ENCODE measurements at places on chromosomes 5 and 9. TPM values are rescaled to one million over a fixed set of nuclear protein-coding genes. Genes with fewer than 3 reads are reported as not detected.
A peak's percentile ranks its signal among the peaks of the same experiment; 100 is the strongest.

The SAXO1 gene
- 0.35 TPM for total RNA-seq

The KCNMB1 gene
- total RNA-seq, result 4.5 TPM

The HTR4 gene
- total RNA-seq, result 0.22 TPM

The SLC46A2 gene
- total RNA-seq, result 0.66 TPM

The TNFSF8 gene
- 5.0 TPM for total RNA-seq

DNA sequence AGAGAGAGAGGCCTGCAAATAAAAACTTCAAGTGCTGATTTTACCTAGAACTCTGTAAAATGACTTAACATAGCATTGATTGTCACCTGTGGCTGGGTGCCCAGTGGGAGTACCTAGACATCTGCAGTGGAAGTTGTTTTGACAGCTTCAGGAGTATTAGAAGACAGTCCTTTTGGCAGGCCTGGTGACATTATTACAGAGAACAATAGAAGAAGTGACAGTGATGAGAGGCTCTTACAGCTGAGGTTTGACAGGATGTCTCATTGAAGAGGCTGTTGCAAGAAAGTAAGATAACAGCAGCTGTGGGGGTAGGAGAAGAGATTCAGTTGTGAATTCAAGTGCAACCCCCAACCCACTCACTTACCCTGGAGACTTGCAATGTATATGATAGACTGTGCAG, 27.9 kb upstream of the MUSK start:
- H3K27ac ChIP-seq, result no peak overlapping the region
- no peaks in the 10 kb centered on the region for H3K4me1 ChIP-seq
- H3K36me3 ChIP-seq, result no peaks in the 10 kb centered on the region
- H3K27me3 ChIP-seq, result no peaks in the 10 kb centered on the region
- no peak for DNase-seq
- H3K4me3 ChIP-seq, result no peak overlapping the region

DNA sequence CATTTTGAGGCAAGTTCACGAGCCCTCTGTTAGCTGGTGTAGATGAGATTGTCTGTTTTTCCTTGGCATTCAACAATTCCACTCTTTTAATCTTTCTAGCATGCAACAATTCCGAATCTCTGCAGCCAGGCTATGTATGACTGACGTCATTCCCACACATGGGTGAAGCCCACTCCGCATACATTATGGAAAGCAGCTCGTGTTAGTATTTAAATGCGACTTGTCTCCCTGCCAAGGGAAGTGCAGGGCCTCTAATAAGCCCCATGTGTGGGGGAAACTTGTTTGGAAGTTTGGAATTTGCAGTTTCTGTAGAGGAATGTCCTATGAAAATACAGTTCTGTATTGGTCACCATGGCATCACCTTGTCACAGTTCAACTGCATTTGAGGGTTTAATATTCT, 146.0 kb upstream of the FBXL7 start:
- no peaks in the 10 kb centered on the region for H3K36me3 ChIP-seq
- H3K27ac ChIP-seq, result no peak overlapping the region
- no peak for DNase-seq
- H3K4me3 ChIP-seq, result no peak overlapping the region

- no peak for DNase-seq
- H3K36me3 ChIP-seq, result peaks cover 22% of the 10 kb centered on the region
- no peak overlapping the region for H3K27ac ChIP-seq
- H3K27me3 ChIP-seq, result no peaks in the 10 kb centered on the region
Observed at GRCh38 chr9:96495341-96495740, 45.4 kb downstream of the HABP4 start.

GRCh38 chr9:77912895-77913693, 118.5 kb downstream of the GNAQ start:
- H3K27ac ChIP-seq, result no peak overlapping the region
- DNase-seq, result no peak
- no peaks in the 10 kb centered on the region for H3K4me1 ChIP-seq
- no peaks in the 10 kb centered on the region for H3K27me3 ChIP-seq
- H3K36me3 ChIP-seq, result peaks cover 3% of the 10 kb centered on the region

DNA sequence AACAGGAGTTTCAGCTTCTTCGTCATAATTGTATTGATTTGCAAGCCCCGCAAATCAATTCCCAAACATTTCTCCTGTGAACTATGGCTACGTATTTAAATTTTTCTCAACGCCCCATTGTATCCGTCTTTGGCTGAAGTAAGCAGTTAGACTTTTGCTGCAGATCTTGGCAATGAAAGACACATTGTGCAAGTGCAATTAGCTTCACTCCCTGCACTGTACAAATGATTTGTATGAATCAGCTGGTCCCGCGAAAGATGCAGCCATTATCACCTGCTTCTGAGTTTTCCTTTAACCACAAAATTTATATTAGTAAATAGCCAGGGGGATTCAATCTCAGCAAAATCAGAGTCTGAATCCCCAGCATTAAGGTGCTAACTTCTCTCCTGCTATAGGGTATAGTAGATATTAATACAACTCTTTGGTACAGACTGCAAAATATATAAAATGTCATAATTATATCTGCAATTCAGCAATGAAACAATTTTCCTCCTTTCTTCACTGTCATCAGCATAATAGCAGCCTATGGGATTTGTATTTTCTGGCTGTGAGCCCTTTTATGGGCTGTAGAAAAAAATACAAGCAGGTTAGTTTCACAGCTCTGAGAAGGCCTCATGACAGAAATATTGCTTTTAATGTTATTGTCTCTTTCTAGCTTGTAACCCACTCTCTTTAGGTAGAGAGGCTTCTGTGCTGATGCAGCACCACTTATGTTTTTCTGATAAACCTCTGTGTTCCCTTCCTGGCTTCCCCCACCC, 68.4 kb upstream of the SMARCA2 start:
- no peak overlapping the region for H3K4me3 ChIP-seq
- H3K4me1 ChIP-seq, result no peaks in the 10 kb centered on the region
- H3K27me3 ChIP-seq, result no peaks in the 10 kb centered on the region

GRCh38 chr9:2872250-2872930, 28.5 kb upstream of the PUM3 start:
- H3K27ac ChIP-seq, result no peak overlapping the region
- H3K27me3 ChIP-seq, result no peaks in the 10 kb centered on the region
- no peaks in the 10 kb centered on the region for H3K36me3 ChIP-seq
- DNase-seq, result peak; percentile 37

DNA sequence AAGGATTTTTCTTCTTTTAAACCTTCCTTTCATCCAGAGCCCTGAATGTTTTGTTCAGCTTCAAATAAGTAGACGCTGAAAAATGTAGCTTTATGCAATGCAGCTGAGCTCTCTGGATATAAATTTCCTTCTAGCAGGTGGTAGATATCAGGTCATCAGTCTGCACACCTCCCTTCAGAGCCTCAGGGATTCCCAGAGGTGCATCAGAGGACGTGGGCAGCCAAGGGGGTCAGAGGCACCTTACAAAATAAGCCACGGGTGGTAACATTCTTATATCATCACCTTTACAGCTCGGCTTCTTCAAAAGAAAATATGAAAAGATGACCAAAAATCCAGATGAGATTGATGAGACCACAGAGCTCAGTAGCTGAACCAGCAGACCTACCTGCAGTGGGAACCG, 19.3 kb downstream of the MOCS2 start:
- no peaks in the 10 kb centered on the region for H3K4me1 ChIP-seq
- no peak overlapping the region for H3K27ac ChIP-seq
- DNase-seq, result no peak
- no peaks in the 10 kb centered on the region for H3K27me3 ChIP-seq
- no peaks in the 10 kb centered on the region for H3K36me3 ChIP-seq

DNA sequence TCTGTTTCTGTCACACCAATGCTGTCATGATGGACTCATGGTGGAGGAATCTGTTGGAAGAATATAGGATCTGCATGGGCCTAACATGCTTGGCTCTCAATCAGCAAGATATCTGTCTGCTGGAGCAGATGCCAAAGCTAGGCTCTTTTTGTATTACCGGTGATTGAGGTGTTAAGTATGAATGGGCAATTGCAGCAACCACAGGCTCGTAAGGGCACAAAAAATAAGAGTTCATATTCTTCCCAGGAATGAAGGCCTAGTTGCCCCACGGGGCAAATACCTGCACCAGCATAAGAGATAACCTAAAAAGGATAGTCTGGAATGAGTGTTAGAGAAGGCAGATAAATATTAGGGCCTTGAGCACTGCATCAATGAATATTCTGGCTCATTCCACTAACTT, 679.5 kb upstream of the COX7C start:
- no peaks in the 10 kb centered on the region for H3K27me3 ChIP-seq
- no peak overlapping the region for H3K4me3 ChIP-seq
- H3K36me3 ChIP-seq, result no peaks in the 10 kb centered on the region
- H3K4me1 ChIP-seq, result no peaks in the 10 kb centered on the region
- H3K27ac ChIP-seq, result no peak overlapping the region

DNA sequence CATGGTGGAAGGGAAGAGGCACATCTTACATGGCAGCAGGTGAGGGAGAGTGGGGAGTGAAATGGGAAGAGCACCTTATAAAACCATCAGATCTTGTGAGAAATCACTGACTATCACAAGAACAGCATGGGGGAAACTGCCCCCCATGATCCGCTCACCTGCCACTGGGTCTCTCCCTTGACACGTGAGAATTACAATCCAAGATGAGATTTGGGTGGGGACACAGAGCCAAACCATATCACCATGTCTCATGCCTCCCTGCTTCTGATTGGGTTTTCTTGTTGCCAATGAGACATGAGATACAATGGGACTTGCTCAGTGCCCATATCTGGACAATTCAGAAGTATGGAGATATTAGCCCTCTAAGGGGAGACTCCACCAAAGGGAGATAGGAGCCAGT, 97.4 kb downstream of the TARS1 start:
- H3K4me1 ChIP-seq, result no peaks in the 10 kb centered on the region
- no peak for DNase-seq
- no peak overlapping the region for H3K27ac ChIP-seq
- H3K36me3 ChIP-seq, result no peaks in the 10 kb centered on the region
- no peaks in the 10 kb centered on the region for H3K27me3 ChIP-seq

GRCh38 chr5:57311251-57311650, 137.4 kb downstream of the GPBP1 start:
- no peak for DNase-seq
- H3K27ac ChIP-seq, result no peak overlapping the region
- no peaks in the 10 kb centered on the region for H3K4me1 ChIP-seq
- no peaks in the 10 kb centered on the region for H3K36me3 ChIP-seq
- H3K27me3 ChIP-seq, result no peaks in the 10 kb centered on the region

DNA sequence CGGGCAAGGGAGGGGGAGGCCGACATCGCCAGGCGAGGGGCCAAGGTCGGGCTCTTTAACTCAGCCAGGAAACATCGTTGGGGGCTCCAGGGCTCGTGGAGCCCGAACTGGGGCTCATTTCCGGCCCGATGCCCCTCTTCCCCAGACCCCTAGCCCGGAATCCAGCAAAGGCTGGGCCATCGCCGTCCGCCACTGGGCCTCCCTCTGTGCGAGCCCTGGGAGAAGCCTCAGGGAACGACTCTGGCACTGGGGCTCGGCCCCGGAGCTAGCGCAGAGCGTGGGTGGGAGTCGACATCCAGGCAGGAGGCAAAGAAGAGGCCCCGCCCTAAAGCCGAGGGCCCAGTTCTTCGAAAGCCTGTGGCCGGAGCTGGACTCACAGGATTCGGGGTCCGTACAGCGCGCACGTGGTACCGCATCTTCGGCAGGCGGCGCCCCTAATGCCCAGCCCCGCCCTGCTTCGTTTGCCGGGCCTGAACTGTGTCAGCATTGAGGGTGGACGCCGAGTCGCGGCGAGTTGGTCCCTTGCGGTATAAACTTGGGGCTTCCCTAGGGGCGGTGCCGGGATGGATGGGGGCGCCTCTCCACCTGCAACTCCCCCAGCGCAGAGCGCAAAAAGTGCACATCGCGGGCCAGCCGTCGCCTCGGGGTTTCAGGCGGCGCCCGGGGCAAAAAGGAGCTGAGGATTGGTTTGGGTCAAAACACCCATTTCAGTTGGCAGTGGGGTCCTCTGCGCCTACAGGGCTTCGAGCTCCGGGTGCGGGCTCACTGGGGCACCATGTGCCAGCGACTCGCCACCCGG, 3.6 kb upstream of the PAX5 start:
- H3K27me3 ChIP-seq, result peaks cover 66% of the 10 kb centered on the region
- no peak overlapping the region for H3K4me3 ChIP-seq
- H3K4me1 ChIP-seq, result no peaks in the 10 kb centered on the region
- H3K27ac ChIP-seq, result no peak overlapping the region
- H3K36me3 ChIP-seq, result no peaks in the 10 kb centered on the region

GRCh38 chr9:130974697-130975096, 34.3 kb upstream of the LAMC3 start:
- no peak for DNase-seq
- no peak overlapping the region for H3K27ac ChIP-seq
- H3K27me3 ChIP-seq, result no peaks in the 10 kb centered on the region
- no peak overlapping the region for H3K4me3 ChIP-seq
- H3K4me1 ChIP-seq, result no peaks in the 10 kb centered on the region

GRCh38 chr9:126638571-126639132, 24.9 kb downstream of the LMX1B start:
- no peak for DNase-seq
- no peaks in the 10 kb centered on the region for H3K27me3 ChIP-seq
- H3K4me3 ChIP-seq, result no peak overlapping the region
- H3K27ac ChIP-seq, result no peak overlapping the region
- no peaks in the 10 kb centered on the region for H3K4me1 ChIP-seq

- peaks cover 13% of the 10 kb centered on the region for H3K4me1 ChIP-seq
- no peaks in the 10 kb centered on the region for H3K36me3 ChIP-seq
- no peaks in the 10 kb centered on the region for H3K27me3 ChIP-seq
- no peak overlapping the region for H3K27ac ChIP-seq
Observed at GRCh38 chr5:43068037-43068436, 27.9 kb upstream of the ANXA2R start.

DNA sequence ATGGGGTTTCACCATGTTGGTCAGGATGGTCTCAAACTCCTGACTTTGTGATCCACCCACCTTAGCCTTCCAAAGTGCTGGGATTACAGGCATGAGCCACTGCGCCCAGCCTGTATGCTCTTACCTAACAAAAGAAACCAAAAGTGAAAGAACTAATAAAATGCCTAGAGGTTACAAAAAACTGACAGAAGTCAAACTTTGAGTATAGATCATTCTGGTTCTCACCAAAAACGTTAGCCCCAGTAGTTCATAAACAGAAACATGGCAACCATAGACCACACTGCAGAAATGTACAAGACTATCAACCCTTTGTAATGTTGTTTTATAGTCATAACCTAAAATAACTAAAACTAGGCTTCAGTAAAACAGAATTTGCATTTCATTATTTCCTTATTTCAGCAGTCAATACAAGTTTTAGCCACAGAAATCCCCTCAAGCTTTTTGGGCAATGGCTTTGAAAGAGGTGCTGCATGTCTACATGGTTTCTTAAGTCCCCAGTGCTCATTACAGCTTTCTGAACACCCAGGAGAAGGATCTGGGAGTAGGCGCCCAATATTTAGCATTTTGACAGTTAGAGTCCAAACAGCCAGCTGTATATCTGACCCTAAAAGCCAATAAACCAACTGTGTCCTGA, 72.5 kb downstream of the EPB41L4A start:
- H3K4me3 ChIP-seq, result no peak overlapping the region
- H3K27me3 ChIP-seq, result no peaks in the 10 kb centered on the region
- H3K27ac ChIP-seq, result no peak overlapping the region

DNA sequence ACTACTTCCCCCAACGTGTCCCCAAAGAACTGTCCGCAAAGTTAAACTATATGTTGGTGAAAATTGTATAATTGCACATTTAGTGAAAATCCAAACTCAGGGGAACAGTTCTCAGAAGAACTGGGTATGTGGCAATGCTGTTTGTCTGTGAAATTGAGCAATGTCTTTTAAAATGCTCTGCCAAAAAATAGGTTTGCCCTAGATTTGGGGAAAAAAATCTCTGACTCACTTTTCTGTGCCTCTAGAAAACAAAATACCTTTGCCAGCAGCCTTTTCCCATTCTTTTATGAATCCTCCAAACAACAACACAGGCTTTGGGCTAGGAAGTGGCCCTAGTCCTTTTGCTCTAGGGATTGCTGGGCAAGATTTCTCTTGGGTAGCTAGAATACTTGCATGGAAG, 37.4 kb upstream of the ZNF608 start:
- no peak overlapping the region for H3K27ac ChIP-seq
- no peaks in the 10 kb centered on the region for H3K27me3 ChIP-seq
- no peaks in the 10 kb centered on the region for H3K36me3 ChIP-seq
- no peak for DNase-seq
